ENCODE measurements at places on chromosomes 13 and 19.
A peak's percentile ranks its signal among the peaks of the same experiment; 100 is the strongest.

DNA sequence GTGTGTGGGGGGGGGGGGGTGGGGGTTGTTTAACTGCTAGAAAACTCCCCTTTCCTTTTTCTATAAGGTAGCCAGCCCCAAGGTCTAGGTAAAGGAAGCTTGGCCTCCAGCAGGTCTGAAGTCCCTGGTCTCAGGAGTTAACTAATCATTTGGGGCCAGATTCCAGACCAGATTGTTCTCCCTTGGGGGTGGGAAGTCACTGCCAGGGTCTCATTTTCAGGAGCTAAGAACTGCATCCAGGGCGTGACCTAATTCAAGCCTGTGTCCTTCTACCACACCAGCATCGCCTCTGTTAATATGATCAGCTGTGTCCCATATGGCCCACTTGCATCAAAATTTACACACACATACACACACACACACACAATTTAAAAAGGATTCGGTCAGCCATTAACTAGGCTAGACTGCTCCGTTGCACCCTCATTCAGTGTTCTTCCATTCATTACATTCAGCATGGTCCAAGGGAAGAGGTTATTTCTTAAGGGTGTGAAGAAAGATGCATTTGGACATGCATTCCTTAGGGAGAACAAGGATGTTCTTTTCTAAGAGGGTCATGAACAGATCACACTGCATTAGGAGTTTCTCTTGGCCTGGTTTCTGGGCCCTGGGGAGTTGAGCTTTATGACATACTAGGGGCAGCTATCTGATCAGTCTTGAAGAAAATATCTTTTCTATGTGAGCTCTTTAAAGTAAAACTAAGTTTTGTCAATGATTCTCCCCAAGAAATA, 91.0 kb downstream of the FGF14 start:
- DNase-seq = no peak

- peak; percentile 83 for DNase-seq
These were observed 9.3 kb upstream of the SYT5 start for GRCh38 chr19:55189403-55189835.

DNA sequence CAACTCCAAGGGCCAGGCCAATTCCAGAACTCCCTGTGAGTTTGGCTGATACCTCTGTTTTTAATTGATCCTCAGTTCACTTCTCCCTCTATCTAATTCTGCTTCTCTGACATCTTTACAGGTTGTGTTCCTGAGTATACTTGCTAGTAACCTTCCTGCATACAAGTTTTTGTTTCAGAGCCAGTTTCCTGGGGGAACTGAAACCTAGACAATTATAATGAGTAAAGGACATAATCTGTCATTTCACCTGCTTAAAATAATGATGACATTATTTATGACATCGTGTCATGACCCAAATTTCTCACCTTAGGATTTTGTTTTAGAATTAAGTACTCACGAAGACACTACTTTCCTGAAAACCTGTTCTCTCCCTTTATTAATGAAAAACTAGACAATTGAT, 12.5 kb upstream of the MYCBP2 start:
- DNase-seq = no peak

GRCh38 chr19:48419158-48419920, 25.9 kb downstream of the GRIN2D start:
- DNase-seq = peak; percentile 64

- DNase-seq = no peak
These were observed 75.4 kb upstream of the TRPC4 start for GRCh38 chr13:37944869-37945442.

GRCh38 chr13:41004875-41005693, 14.0 kb downstream of the ELF1 start:
- no peak for DNase-seq

GRCh38 chr13:32019612-32020233, 11.9 kb upstream of the FRY start:
- peak; percentile 71 for DNase-seq

Data from fibroblast of skin of abdomen (primary cell).